Fibroblast of the aortic adventitia (primary cell): ENCODE measurements at places on chromosomes 4 and X.

DNA sequence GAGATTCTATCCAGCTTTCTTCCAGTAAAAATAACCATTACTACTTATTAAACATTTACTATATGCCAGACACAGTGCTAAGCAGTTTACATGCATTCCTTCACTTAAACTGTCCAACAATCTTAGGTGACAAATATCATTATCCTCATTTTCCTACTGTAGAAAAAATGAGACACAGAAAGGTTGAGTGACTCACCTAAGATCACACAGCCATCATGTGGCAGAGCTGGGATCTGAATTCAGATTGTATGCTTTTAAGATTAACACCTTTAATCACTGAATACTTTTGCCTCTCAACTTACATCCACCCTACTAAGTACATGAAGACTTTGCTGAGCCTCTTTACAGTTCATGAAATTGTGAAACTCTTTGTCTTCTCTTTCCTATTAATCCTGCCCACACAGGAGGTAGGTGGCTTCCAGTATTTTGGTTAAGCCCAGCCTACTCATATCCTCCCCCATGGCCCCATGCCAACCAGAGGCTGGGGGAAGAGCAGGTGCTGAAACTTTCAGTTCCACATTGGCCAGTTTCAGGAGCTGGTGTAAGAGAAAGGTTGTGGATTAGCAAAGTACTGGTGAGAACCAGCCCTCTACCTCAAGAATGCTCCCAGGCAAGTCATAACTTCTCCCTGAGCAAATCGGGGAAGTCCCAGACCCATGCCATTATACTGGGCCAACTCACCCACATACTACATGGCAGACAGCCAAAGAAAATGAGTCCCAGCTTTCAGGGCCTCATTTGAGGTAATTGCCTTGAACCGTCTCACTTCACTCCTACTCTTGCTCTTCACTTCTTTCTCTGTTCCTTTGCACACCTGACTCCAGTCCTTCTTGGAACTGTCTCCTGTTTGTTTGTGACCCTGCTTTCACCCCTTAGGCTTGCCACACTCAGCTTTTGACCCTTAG is 211.1 kb downstream of the GUCY2F start:
- peak; percentile 12 for DNase-seq

- no peak for DNase-seq
These were observed 152.3 kb downstream of the LRBA start for GRCh38 chr4:150862829-150863228.

GRCh38 chr4:175714686-175715085 is 97.4 kb downstream of the GPM6A start:
- DNase-seq: no peak

GRCh38 chrX:3388457-3388856 is 42.0 kb upstream of the MXRA5 start:
- DNase-seq: no peak

DNA sequence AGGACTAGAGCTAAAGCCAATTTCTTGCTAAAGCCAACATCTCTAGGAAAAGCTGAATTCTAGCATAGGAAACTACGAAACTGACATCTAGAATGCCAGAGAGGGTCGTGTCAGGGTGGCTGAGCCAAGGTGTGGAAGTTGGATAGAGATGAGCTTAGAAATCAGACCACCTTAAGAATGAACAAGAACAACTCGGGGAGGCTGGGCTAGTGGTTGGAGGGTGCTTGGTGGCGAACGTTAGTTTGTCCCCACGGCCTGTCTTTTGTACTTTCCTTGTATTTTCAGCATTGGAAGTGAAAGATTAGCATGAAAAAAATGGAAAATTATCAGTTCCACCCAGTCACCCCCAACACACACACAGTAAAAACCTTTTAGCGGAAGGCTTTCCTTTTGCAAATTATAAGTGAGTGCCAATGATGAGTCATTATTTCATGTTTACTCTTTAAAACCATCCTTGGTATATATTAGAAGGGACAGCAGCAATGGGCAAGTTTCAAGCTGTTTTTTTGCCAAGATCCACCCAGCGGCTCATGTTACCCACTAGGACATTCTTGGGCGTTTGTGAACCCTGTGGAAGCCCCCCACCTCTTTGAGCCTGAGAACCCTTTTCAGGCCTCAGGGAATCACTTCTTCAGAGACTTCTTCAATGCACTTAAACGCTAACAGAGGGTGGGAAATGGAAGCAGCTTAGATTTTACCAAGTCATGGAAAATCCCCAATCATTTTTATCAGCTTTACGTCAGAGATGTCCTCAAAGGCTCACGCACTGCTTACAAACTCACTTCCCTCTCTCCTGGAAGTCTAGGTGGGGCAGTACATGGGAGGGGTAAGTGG is 4.9 kb upstream of the PPEF1 start:
- DNase-seq: peak; percentile 51

GRCh38 chr4:95998311-95998710 is 158.4 kb downstream of the PDHA2 start:
- no peak for DNase-seq
